ENCODE measurements at places on chromosomes 1 and 21.

DNA sequence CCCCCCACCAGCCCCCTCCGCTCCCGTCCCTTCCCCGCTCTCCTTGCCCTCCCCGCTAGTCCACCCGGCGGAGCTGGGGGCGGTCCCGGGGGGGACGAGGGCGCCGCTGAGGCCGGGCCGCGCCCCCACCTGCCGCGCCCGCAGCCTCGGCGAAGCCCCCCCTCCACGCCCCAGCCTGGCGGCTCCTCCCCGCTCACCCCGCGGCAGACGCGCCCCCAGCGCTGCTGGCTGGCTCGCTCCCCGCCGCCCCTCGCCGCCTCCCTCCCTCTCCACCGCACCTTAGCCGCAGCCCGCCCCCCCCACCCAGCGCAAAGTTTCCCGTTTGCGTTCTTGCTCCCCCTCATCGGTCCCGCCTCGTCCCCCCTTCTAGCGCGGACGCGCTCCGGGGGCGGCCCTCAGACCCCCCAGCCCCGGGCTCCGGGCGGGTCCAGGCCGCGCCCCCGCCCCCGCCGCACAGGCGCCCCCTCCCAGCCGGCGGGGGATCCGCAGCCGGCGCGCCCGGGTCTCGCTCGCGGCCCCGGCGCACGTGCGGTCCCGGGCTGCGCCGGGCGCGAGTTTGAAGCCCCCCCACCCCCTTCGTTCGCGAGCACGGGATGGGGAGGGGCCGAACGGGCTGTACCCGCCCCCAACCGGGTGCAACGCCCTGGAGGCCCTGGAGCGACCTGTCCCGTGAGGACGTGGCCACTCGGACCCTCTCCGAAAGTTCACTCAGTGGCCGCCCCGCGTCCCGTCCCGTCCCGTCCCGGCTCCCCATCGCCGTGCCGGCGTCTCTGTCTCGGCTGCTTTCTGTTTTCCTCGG, 623 bp downstream of the PTPRF start:
- no peak for DNase-seq

GRCh38 chr1:115060501-115060900, 28.8 kb downstream of the TSPAN2 start:
- no peak for DNase-seq

- DNase-seq: no peak
Observed at GRCh38 chr1:14205066-14205465, 393.4 kb upstream of the KAZN start.

- DNase-seq: no peak
Observed at GRCh38 chr1:1954831-1955441, 35.9 kb upstream of the TMEM52 start.

DNA sequence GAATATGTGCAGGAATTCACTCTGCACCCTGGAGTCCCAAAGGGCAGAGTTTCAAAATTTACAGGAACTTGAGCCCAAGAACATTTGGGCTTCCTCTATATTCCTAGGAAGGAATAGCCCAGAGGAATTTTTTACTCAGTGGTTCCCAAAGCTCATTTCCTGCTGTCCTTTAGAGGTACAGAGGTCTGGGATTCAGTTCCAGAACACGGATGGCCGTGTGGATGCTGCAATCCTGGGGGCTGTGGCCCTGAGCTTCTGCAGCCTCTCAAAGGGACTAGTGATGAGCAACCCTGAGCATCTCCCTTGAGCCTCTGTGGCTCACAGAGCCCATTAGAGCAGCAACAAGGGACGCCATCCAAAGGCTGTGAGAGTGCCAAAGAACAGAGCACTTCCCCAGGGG, 10.1 kb upstream of the RHOU start:
- no peak for DNase-seq

Data from CD4-positive, alpha-beta T cell treated with Interleukin-6 at 100 ng/mL for 8 hours (primary cell).